ENCODE measurements at places on chromosomes 2 and 18.
A peak's percentile ranks its signal among the peaks of the same experiment; 100 is the strongest.

DNA sequence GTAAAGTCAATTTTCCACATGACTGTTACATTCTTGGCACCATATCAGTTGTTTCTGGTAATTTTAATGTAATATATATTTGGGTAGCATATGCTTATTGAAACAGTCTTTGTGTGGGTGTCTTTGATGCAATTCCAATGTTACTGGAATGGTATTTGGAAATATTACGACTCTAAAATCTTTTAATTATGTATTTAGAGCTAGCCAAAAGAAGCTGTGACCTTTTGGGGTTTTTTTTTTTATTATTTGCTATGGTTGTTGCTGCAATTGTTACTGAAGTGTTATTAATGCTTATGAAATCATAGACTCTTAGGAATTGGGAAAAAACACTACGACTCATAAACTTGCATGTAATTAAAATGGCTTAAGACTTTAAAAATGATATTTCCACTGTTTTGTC lies 95.9 kb downstream of the AOX1 start:
- no peak for DNase-seq

DNA sequence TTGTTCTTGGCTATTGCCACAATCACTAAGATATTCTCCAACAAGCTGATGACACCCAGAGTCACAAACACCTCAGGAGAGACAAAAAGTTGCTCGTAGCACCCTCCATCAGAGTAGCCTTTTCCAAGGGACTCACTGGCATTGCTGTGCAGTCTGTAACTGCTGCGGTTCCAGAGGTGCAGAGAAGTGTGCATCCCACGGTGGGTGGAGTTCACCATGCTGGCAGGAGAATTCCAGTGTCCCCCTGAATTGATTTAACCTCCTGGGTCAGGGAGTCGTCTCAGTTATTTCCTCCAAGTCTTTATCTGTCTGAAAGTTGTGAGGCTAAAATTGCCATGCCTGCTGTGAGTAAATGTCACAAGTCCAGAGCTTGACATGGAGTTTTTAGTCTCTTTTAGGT lies 443 bp downstream of the MC4R start:
- no peak for DNase-seq

GRCh38 chr2:232147440-232148077 lies 186.0 kb downstream of the DIS3L2 start:
- DNase-seq = no peak

- peak; percentile 85 for DNase-seq
Measured at GRCh38 chr2:25286025-25286400, 55.7 kb downstream of the DNMT3A start.

All from activated CD4-positive, alpha-beta memory T cell treated with anti-CD3 and anti-CD28 coated beads, Interleukin-2, amount 10 ng/mL, durations not matched to agents 7 days and 5 days (primary cell).